ENCODE measurements at places on chromosomes 3 and 15.

DNA sequence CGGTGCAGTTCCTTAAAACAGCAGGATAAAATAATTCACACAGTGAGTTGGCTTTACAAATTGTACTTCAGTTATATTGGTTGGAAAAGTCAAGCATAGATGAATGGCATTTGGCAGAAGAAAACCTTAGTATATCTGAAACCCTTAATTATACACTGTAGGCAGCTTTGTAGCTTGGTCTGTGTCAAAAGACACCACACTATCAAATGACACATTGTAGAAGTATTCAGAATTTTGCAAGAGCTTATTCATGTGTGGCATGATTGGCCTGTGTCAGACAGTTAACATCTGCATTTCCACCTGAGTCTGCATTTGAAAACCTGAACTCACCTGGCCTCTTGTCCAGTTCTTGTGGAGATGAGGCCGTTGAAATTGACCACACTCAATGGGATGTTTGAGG is 13.8 kb downstream of the TMEM266 start:
- no peak for DNase-seq

GRCh38 chr3:131218196-131218595 is 163.4 kb upstream of the NUDT16 start:
- DNase-seq: no peak

DNA sequence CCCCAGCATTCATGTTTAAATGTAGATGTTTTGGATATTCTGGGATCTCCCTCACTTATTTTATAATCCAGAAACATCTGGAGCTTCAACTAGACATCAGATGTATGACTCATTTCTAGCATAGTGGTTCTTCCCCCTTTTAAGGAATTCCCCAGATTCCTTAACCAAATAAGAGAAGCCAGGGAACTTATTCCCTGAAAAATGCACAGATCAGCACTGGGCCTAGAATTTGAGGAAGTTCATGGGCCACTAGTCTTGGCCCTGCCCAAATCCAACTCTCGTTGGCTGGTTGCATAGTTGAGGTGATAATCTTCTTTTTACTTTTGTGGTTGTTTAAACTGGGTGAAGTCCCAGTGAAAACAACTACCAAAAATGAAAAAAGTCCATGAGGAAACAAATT is 20.4 kb downstream of the RARRES1 start:
- no peak for DNase-seq

- DNase-seq: no peak
Observed at GRCh38 chr15:60526127-60526616, 47.2 kb upstream of the ICE2 start.

DNA sequence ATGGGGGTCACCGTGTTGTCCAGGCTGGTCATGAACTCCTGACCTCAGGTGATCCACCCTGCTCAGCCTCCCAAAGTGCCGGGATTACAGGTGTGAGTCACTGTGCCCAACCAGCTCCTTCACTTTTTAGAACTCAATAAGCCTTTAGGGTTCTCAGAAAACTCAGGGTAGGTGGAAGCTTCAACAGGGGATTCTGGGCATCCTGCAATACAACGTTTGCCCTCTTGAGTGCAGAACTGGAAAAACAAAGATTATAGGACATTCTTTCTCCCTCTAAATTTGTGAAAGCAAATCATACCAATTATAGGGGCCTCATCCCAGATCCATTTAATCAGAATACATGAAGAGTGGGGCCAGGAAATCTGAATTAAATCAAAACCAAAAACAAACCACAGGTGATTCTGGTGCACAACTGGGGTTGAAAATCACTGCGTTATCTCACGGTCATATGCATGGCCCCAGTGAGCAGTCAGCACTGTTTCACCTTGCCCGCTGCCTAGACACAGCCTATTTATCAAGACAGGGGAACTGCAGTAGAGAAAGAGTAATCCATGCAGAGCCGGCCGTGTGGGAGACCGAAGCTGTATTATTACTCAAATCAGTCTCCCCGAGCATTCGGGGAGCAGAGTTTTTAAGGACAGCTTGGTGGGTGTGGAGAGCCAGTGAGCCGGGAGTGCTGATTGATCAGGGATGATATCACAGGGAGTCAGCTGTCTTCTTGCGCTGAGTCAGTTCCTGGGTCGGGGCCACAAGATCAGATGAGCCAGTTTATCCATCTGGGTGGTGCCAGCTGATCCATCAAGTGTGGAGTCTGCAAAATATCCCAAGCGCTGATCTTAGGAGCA is 58.4 kb downstream of the TMEM44 start:
- DNase-seq: no peak

GRCh38 chr15:91102546-91103330 is 2.7 kb downstream of the SV2B start:
- no peak for DNase-seq

DNA sequence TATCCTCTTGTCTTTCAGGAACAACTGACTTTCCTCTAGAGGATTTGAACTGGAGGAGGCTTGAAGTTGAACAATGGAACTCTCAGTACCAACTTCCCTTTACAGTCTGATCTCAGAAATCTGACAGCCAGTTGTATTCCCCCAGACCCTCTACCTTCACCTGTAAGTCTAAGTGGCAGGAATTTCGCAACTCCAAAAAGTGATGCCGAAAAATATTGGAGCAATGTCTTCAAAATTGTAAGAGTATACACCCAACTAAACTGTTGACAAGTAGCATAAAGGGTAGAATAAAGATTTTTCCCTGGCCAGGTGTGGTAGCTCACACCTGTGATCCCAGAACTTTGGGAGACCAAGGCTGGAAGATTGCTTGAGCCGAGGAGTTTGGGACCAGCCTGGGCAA is 69.1 kb upstream of the CFAP20DC start:
- DNase-seq: no peak

All from ELF-1 (cell line).